ENCODE measurements at places on chromosomes 4 and X.

DNA sequence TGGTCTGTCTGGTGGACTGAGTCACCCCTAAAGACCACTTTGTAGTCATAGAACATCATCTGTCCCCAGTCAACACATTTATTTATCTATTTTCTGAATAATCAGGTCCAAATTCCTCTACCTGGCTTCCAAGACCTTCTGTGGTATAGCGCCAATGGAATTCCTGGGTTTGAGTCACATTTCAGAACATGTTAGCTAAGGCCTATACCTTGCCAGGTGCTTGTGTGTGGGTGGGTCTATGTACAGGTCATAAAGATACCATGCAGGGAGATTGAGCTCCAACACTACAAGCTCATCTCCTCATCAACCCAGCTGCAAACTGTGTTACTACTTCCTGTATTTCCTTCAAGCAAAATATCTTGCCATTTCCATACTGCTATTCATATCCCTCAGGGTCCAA is 113.3 kb downstream of the TRAPPC11 start:
- DNase-seq = no peak

DNA sequence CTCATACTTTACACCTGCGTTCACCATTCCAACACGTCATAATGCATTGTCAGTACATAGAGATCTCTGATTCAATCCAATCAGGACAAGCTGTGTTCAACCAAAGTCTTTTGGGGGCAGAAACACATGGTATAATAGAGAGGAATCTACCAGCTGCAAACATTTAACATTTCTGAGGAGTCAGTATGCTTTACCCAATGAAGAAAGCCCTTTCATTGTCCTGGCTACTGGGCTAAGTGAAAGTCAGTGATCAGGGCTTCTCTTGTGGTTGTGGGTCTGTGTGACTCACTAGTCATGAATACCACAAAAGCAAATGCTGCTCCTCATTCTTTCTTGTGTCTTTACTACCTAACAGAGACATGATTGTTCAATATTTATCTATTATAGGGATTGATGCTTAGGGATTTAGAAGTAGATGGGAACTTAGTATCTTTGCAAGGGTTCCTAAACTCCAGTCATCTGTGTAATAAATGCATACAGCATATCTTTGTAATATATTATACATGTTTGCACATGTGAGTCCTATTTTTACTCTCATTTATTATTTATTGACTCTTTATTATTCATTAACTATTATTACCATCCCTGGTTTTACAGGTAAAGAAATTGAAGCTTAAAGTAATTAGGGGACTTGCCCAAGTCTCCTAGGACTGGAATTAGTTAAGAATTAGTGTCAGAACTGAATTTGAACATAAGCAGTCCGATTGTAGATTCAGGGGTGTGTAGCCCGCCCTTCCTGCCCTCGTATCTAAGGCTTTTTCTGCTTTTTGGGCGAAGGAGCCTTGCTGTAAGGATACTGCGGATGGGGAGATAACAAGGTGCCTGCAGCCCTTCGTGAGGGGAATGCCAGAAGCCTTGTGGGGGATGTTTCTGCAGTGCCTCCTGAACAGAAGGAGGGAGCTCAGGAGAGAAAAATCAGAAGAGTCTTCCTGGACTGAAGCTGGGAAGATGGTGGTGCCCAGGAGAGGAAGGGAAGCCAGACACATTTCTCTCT is 353.1 kb upstream of the BOD1L1 start:
- no peak for DNase-seq

GRCh38 chr4:62475596-62475995 is 1275.5 kb downstream of the ADGRL3 start:
- DNase-seq = no peak

DNA sequence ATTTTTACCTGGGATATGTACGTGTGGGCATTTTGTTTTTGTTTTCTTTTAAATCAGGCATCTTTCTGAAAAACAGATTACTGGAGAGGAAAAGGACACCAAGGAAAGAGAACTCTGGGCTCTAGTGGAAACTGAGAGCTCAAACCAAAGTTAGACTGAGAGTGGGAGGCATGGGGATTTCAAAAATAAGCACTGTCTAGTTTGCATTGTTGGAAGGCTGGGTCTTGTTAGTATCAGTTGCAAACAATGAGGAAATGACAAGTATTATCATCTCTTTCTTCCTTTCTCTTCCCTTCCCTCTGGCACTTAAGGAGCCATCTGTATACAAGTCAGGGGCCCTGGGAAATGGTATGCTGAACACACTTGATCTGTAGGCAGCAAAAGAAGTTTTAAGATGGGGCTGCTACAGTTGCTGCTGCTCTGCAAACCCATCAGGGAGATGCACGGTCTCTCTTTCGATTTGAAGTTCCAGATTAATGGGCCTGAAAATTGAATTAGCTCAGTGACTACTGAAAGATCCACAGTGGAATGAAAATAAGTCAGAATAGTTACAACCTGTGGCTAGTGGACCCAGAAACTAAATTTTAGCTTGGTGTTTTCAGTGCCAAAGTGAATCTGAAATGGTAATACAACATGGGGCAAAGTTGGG is 48.0 kb upstream of the GRXCR1 start:
- no peak for DNase-seq

- no peak for DNase-seq
These were observed 174.9 kb upstream of the FRG1 start for GRCh38 chr4:189765736-189766135.

GRCh38 chr4:10460313-10461047 is 3.3 kb upstream of the ZNF518B start:
- DNase-seq = no peak

DNA sequence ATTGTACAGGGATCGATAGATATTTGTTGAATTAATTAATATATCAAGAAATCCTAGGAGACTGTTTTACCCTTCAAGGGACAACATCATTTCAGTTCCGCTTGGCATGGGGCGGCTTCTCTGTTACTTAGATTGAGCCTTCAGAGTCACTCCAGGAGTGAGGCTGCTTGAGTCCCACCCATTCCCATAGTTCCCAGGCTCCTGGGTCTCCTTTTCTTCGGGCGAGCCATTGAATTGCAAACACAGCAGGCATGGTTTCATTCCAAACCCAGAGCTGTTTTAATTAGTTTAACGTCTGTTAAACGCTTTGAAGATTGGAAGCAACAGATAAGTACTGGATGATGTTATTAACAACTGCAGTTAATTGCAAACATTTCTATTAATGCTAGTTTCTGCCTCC is 571 bp upstream of the EDA start:
- DNase-seq = no peak

- DNase-seq = no peak
These were observed 87.3 kb upstream of the EMCN start for GRCh38 chr4:100605144-100605543.

DNA sequence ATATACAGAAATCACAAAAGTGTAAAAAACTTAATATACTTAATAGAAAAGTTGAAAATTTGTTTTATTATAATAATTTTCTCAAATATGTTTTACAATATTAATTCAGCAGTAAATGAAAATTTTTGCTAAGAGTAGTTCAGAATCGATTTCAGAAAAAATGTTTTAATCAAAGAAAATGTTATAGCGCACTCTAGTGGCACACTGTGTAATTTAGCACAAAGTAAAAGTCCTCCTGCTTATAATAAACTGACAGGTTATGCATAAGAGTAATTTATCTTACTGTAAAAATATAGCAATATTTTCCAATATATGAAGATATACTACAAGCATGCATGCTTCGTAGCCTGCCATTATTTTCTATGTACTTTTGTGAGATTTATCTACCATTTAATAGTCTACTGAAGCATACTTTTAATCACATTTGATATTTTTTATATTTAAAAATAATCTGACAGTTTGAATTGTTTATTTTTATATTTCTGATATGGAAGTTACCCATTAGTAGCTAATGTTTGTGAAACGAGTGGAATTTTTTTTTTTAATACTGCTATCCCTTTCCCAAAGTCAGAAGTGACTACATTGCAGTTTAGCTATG is 217.9 kb upstream of the KLHL4 start:
- no peak for DNase-seq

GRCh38 chrX:19827088-19827487 is 60.3 kb downstream of the SH3KBP1 start:
- DNase-seq = no peak
